Stimulated activated CD8-positive, alpha-beta memory T cell treated with anti-CD3 and anti-CD28 coated beads, Interleukin-7, amount 100 ng/mL, for 1 hour (primary cell): ENCODE measurements at places on chromosomes 16 and 17.

GRCh38 chr16:30398661-30399434 lies 3.6 kb downstream of the ZNF48 start:
- no peak for DNase-seq

DNA sequence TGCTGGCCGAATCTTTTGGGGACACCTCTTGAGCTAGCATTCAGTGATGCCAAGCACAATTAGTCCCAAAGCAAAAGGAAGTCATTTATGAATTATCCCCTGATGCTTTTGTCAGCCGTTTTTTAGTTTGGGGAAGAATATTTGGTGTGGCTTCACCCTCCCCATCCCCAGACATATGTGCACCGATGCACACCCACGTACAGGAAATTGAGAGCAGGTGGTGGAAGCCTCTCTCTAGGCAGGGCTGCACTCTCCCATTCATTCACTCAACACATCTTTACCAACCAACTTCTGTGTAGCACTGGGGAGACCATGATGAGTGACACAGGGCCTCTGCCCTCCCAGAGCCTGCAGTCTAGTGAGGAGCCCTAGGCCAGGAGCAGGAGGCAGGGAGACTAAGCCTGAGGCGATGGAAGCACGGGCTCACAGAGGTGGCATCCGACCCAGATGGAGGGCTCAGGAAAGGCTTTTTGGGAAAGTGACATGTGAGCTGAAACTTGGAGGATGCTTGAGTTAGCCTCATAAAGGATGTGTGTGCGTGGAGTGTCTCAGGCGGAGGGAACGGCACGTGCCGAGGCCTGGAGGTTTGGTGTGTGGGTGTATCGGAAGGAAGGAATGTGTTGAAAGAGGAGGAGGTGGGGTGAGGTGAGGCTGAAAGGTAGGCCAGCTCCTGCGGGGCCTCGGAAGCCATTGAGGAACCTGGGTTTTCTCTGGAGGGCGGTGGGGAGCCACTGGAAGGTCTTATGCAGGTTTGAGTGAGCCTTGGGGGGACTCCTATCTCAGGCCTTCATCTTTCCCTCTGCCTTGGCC lies 43.8 kb downstream of the PSME3IP1 start:
- no peak for DNase-seq

DNA sequence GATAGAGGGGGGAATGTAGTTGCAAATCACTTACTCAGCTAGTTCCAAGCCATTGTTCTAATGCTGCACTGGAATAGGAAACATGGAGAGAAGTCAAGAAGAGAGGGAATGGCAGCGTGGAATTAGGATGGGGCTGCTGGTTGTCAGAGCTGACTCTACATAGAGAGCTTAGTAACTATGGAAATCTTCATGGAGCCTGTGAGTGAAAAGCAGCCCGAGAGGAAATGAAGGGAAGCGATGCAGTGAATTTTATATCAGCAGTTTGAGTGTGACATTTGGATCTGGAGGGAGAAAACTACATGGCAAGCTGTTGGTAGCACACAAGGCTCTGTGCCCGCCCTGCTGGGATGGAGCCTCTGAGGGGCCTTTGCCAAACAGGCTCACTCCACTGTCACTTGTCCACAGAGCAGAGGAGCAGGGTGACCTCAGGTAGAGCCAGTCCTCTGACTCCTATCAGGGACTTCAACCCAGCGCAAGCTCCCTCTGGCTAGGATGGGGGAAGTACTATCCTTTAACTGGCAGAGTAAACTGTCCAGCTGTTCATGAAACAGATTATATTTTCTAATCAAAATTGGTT lies 27.9 kb upstream of the PMFBP1 start:
- no peak for DNase-seq

- DNase-seq, result no peak
Measured at GRCh38 chr16:19499481-19499880, 22.4 kb downstream of the GDE1 start.

DNA sequence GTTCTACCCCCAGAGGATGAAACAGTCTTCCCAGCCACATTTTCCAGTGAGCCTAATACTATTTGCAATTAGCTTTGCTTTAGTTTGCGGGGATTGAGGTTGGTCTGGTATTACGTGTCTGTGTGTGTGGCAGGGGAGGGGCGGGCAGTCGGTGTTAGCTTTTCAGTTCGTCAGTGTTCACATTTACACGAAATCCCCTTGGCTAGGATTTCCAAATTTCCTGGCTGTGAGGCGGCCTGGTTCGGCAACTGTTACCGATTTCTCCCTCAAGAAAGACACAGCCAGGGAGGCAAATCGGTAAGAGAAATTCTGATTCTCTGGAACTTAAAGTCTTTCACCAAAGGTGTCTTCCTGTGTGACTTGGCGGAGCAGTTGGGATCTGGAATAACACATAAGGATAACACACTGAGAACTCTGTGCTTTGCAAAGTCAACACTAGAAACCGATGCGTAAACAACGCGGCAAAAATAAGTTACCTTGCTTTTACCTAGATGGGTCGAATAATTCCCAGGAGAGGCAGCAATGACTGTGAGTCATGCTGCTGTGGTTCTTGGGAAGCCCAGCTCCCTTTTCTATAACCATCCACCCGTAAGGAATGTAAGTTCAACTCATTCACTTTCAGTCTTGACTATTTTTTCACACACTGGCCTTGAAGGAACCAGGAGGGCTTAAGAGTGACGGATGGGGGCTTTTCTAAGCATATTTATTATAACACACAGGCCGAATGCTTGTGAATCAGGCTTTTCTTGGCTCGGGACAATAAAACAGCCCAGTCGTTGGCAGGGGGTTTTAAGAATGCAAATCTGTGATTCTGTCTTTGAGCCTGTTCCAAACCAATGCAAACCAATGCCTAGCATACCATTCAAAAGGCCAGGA lies 24.2 kb downstream of the GPRC5B start:
- DNase-seq, result no peak

DNA sequence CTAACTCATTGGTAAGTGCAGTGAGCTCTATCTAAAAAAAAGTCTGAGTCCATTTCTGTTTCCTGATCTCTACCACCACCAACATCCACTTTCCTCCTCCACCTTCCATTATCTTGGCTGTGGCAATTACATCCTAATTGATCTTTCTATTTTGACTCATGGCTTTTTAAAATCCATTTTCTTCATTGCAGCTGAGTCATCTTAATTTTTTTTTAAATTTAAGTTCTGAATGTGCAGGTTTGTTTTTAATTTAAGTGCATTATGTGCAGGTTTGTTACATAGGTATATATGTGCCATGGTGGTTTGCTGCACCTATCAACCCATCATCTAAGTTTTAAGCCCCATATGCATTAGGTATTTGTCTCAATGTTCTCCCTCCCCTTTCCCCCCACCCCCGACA lies 390.7 kb downstream of the XYLT1 start:
- no peak for DNase-seq

DNA sequence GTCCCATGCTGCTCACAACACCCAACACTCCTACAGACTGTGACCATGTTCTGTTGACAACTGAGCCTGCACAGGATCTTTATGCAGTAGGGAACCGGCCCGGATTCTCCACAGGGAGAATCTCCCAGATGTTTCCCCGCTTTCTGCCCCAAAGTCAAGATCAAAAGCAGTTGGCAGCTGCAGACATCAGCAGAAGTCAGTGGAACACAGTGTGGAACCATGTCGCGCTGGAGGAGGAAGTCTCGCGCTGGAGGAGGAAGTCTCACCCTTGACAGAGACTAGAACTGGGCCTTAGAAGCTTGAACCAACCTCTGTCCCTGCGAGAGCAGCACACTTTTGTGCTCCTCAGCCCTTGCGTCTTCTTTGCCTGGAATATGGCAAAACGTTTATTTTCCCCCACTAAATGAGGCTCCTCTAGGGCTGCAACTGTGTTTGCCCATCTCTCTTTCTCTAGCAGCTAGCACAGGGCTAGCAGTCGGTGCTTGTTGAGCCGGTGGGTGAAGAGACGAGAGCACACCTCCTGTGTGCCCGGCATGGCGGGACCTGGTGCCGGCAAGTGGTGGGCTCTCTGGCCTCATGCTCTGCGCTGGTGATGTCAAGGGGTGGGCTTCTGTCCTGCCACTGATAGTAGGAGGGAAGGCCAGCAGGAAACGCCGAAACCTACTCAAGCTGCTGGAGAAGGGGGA lies 2.1 kb upstream of the MRC2 start:
- no peak for DNase-seq

DNA sequence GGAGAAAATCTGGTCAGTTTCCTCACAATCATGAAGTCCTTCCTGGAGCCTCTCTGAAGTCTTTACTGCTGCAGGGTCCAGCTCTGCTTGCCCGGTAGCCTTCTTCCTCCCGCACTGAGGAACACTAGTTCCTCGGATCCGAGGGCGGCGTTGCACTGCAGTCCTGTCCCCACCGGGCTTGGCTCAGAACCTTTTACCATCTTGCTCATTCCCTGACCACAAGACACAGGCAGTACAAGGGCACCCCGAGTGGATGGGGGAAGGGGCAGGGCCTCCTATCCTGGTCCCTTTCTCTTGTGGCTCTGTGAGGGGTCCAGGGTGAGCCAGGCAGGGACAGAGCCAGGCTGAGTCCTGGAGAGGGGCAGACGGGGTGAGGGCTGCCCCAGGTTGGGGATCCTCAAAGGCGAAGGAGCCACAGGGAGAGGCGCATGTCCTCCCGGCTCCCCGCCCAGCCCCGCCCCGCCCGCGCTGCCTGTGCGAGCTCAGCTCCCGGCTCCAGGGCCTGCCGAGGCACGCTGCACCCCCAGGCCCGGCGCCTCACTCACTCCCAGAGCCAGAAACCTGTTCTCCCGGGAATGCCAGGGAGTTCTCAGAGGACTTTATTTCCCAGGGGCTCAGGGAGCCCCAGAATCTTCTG lies 1.5 kb downstream of the FOXN1 start:
- DNase-seq, result no peak

DNA sequence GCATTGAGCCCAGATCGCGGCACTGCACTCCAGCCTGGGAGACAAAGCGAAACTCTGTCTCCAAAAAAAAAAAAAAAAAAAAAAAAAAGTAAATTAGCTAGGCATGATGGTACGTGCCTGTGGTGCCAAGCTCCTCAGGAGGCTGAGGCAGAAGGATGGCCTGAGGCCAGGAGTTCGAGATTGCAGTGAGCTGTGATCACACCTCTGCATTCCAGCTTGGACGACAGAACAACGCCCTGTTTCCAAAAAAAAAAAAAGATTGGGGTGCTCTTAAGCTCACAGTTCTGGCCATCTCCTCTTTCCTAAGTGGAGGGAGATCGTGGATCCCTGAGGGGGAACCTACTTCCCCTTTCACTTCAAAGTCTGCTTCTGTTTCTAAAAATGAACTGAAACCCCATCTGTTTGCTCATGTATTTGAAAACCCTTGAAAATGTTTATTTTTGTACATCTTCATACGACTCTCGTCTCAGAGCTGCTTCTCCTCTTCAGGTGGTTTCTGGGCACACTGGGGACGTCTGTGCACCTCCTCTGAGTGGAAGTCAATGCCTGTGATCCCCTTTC lies 138.8 kb downstream of the PRKCA start:
- no peak for DNase-seq

- no peak for DNase-seq
Measured at GRCh38 chr16:25097276-25097975, 14.1 kb upstream of the LCMT1 start.

DNA sequence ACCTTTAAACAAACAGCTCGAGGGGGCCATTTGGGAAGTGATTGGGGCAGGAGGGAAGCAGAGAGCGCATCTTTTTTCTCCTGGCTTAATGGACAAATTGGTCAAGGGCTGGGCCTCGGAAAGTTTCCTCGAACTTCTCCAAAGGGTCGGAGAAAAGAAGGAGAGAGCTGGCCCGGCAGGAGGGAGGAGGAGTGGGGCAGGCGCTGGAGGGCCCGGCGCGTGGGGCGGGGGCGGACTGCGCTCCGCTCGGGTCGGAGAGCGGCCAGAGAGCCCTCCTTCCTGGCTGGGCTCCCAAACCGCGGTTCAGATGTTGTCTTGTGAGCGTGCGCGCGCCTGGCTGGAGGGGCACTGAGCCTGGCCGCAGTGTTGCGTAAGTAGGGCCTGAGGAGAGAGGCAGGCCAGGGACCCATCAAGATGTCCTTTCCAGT lies 1.2 kb downstream of the MMP2 start:
- DNase-seq, result no peak

DNA sequence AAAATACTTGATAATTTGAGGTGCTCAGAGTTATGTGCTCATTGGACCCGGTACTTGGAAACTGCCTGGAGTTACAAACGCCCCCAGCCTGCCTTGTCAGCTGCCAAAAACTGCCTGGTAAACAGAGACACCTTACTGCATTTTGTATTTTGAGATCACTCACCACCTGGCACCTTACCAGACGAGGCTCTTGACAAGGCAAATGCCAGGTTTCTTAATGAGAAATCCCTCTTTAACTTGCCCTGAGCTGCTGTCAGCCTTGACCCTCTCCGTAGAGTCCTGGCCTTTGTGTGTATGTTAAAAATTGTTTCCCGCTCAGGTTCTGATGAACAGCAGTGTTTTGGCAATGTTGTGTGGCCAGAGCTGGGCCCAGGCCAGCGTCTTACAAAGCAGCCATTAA lies 28.8 kb downstream of the SYT17 start:
- no peak for DNase-seq

GRCh38 chr17:49996495-49997300 lies 1.7 kb upstream of the DLX3 start:
- DNase-seq, result peak; percentile 46

DNA sequence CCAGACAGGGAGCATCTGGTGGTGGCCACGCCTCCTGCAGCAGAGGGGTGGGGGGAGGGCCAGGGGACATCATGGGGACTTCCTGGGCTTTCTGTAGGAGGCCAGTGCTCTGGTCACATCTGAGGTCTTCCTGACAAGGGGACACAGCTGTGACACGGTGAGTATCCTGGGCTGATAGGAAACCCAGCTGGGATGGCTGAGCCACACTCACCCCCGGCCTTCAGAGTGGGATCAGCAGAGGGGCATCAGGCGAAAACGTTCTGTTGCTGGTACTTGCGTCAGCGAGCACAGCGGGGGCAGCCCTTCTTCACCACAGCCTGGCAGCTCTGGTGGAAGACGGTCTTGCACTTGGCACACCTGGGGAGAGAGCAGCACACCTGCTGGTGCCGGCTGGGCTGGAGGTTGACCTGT lies 122.9 kb upstream of the SMURF2 start:
- DNase-seq, result no peak

DNA sequence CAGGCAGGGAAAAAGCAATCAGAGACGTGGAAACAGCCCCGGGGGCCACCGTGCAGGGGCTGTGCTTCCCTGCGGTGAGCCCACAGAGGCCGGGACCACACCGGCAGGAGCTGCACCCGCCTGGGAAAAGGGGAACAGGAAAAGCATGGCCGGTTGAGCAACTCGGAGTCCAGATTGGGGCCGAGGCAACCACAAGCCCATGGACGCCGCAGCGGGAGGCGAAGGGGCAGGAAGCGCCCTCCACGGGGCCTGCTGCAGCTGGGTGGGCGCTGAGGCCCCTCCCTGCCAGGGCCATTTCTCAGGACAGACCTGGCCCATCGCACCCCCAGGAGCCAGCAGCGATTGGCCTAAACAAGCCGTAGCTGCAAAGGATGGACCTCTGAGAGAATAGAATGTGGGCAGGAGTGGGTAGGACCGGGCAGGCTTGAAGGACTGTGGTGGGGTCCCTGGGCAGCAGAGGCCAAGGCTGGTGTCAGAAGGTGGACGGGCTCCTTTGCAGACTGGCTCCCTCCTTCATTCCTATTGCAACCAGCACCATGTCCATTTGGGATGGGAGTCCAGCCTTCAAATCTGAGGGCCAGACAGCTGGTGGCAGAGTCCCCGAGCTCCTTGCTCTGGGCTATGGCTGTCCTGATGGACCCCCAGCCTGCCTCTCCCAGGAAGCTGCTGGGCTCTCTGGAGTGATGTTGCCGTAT lies 30.4 kb downstream of the COX4I1 start:
- no peak for DNase-seq
